EL (cell line): ENCODE measurements at places on chromosomes 7 and 10.

DNA sequence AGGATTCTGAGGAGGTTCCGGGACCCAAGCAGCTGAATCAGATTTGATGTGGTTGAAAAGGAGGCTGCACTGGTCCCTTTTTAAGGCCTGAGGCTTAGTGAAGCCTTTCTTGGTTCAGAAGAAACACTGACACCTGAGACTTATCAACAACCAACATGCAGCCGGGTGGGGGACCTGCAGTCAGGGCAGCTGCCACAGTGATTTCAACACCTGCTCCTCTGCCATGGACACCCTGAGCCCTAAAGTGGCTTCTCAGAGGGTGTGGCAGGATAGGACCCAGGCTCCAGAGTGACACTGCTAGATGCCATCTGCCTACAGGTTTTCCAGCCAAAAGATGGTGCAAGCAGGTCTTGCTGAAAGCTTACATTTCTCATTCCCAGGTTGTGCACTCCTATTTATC, 99.3 kb downstream of the COL13A1 start:
- DNase-seq: no peak

GRCh38 chr7:103292122-103292521, 5.1 kb upstream of the PMPCB start:
- no peak for DNase-seq

- DNase-seq: no peak
These were observed 43.7 kb downstream of the FAM53B start for GRCh38 chr10:124700293-124701037.

DNA sequence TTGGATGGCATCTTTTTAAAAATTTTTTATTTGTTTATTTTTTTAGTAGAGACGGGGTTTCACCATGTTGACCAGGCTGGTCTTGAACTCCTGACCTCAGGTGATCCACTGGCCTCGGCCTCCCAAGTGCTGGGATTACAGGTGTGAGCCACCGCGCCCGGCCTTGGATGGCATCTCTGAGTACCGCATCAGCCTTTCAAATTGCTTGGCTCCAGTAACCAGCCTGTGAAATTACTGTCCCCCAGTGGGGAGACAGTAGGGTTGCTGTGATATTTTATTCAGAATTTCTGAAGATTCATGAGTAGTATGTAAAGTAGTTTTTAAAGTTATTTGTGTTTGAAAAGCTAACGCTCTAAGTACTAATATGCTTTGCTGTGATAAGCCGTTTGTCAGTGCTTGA, 1.2 kb downstream of the NUB1 start:
- DNase-seq: no peak

- peak; percentile 89 for DNase-seq
These were observed 6.8 kb downstream of the ORAI2 start for GRCh38 chr7:102439963-102440795.

- no peak for DNase-seq
These were observed 180.7 kb downstream of the EVX1 start for GRCh38 chr7:27423290-27423689.

GRCh38 chr7:96449094-96449493, 127.2 kb upstream of the SLC25A13 start:
- DNase-seq: no peak

- no peak for DNase-seq
These were observed 195.1 kb downstream of the CCDC3 start for GRCh38 chr10:12806228-12807095.

DNA sequence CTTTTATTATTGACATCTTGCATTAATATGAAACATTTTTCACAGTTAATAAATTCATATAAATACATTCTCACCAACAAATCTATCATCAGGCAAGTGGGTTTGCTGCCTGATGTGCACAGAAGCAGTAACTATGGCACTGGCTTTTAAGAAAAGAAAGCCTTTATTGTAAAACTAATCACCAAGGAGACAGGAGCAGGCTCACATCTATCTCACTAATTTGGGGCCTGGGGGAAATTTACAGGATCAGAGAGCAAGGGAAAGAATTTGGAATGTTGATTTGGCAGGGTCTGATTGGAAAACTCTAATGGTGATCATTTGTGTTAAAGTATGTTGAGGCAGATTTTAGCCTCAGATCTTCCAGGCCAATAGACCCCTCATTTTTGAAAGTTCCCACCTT, 605.7 kb downstream of the POM121L12 start:
- no peak for DNase-seq

DNA sequence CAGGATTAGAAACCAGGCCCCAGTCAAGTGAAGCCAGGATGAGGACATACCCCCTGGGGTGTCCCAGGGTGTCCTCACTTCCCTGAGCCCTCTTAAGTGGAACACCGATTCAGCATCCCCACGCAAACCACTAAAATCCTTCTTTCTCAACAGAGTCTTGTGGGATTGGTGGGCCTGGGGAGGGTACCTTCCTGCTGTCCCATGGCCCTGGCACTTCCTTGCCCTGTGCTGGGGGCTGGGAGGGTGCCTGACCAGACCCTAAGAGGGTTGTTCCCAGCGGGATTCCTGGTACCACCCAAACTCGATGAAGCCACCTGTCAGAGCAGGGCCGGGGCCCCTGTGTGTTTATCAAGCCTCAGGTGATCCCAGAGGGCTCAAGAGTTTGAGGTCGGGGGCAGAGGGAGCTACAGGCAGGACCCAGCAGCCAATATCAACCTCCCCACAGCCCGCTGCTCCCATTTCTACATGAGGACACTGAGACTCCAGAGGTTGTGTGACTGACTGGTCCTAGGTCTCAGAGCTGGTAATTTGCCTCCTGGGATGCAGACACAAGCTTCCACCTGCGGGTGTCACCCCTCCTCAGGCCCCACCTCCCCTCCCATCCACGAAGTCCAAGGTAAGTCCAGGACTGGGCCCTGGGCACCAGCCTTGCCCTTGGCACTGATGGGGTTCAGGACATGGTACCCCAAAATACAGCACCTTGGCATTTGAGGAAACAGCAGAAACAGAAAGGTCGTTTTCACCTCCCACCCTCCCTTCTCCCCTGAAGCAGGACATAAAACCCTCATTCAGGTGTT, 31.4 kb downstream of the OAT start:
- DNase-seq: no peak

DNA sequence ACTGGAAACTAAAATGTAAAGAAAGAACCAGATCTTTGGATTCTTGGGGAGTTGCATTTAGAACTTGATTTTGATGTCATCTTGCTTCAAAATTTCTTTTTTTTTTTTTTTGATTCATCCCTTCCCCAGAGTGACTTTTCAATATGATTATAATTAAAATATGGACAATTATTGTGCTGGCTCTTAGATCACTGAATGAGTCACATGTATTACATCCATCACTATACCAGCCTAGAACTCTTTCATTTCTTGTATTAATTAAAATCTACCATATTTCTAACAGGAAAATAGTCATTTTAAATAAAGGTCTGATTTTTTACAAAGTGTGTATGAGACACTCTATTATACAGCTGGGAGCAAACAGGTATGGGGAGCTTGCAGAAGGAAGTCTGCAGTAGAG, 269.5 kb upstream of the AKR1E2 start:
- DNase-seq: no peak

DNA sequence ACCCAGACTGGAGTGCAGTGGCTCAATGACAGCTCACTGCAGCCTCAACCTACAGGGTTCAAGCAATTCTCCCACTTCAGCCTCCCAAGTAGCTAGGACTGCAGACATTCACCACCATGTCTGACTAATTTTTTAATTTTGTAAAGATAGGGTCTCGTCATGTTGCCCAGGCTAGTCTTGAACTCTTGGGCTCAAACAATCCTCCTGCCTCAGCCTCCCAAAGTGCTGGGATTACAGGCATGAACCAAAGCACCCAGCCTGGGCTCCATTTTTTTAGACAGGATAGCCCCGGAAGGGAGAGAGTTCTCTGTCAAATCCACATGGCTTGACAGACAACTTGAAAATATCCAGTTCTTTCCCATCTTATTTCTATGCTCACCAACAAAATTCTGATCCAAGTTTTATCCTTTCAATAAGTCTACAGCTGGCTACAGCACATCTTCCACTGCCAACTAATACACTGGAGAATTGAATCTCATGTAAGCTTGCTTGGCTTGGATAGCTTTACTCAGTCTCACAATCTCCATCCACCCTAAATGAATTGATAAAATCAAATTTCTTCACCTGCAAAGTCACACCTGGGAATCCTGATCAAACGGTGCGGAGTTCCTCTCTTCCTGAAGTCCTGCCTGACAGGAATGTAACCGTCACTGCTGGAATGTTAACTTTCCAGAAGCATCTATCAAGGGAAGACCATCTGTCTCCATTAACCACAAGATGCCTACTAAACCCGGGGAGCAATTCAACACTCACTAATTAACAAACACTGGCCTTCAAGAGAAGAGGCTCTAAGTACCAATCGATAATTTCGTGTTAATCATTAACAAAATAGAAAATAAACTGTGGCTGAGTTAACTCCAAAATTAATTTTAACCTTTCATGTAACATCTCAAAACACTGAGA, 239.7 kb upstream of the MKLN1 start:
- DNase-seq: no peak

DNA sequence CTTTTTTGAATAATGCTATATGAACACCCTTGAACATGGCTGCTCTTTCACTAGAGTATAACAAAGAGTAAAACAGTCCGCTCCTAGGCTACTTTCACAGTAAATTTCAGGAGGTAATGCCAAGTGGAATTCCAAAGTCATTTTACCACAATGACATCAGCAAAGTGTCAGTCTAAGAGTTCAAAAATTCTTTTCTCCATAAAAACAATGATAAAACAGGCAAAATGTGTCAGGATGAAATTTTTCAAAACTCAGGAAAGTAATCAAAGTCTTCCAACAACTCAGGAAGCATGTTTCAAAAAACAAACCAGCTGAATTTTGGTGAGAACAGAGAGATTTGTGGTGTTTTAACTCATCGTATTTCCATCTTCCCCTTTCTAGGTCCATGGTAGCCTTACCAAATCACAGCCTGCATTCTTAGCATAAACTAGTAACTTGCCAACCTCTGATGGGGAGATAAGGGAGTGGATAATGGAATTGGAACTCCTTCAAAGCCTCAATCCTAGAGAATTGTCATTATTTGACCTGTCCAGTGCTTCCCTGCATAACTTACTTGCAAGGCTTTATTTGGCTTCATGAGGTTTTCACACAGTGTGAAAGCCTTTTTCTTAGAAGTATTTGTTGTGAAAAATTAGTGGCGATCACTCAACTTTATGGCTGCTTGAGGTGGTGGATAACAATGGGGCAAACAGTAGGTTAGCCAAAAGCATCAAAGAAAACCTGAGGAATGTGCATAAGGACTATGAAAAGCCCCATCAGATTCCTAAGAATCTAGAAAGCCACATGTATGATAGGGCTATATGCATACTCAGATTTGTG, 302.7 kb downstream of the HDAC9 start:
- DNase-seq: peak; percentile 60

- peak; percentile 63 for DNase-seq
These were observed 1.1 kb downstream of the NANOS1 start for GRCh38 chr10:119030421-119031250.
